Epithelial cell of esophagus (primary cell): ENCODE measurements at places on chromosomes 6 and 20.

- peak; percentile 12 for DNase-seq
Measured at GRCh38 chr6:140850438-140850837, 1282.3 kb upstream of the GJE1 start.

DNA sequence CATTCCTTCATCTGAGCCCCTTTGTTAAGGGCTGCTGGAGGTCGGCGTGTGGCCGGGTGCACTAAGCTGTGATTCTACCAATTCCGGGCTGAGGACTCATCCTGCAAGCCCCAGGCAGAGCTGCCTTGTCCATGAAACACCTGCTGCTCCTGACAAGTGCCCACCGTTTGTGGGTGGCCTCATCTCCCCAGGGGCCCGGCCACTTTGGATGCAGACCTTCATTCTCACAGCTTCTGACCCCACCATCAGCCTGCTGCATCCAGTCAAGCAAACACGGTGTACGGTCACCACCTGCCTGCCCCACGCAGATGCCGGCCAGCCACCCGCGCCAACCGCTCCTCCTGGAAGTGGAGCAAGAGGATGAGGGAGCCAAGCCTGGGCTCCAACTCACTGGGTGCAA lies 382.7 kb downstream of the THBS2 start:
- no peak for DNase-seq

DNA sequence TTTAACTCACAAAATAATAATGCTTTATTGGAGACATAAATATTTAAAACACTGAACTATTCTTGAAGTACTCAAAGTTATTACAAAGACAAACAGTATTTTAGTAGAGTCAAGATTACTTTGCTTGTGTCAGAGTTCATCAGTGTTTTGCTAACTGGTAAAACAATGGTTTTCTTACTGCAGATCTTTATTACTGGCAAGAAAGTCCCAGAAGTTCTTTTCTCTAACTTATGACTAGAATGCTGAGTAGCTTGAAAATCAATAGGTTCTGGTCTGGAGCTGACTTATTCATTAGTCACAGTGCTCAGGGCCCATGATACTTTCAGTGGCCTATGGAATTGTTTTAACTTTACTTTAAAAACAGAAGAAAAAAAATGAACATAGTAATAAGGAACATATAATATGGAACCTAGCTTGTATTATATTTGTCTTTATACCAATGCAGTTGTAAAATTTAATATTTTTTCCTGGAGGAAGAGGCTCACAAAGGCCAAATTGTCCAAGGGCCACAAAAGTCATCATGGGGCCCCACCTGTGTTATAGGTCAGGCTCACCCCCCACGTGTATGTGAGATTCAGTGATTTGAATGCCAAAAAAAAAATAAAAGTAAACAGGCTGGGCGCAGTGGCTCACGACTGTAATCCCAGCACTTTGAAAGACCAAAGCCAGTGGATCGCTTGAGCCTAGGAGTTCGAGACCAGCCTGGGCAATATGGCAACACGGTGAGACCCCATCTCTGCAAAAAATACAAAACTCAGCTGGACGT lies 53.3 kb downstream of the PLEKHG1 start:
- peak; percentile 38 for DNase-seq

DNA sequence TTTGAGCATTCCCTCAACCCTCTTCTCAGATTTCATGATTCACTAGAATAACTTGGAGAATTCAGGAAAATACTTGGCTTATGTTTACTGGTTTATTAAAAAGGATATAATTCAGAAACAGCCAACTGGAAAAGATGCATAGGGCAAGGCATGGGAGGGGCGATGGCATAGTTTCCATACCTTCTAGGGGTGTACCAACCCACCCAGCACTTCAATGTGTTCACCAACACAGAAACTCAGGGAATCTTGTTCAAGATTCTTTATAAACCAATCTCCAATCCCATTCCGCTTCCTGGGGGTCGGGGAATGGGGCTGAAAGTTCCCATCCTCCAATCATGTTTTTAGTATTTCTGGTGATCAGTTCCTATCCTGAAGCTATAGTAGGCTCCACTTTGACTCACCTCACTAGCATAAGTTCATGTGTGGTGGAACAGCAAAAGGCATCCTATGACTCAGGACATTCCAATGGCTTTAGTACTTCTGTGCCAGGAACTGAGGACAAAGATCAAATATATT lies 164.4 kb downstream of the SIM1 start:
- peak; percentile 96 for DNase-seq

GRCh38 chr6:36296240-36296639 lies 26.4 kb downstream of the PNPLA1 start:
- DNase-seq: peak; percentile 46

- peak; percentile 62 for DNase-seq
Measured at GRCh38 chr20:58102744-58103516, 125.5 kb downstream of the ANKRD60 start.

- DNase-seq: no peak
Measured at GRCh38 chr6:5850848-5851255, 155.9 kb downstream of the NRN1 start.

DNA sequence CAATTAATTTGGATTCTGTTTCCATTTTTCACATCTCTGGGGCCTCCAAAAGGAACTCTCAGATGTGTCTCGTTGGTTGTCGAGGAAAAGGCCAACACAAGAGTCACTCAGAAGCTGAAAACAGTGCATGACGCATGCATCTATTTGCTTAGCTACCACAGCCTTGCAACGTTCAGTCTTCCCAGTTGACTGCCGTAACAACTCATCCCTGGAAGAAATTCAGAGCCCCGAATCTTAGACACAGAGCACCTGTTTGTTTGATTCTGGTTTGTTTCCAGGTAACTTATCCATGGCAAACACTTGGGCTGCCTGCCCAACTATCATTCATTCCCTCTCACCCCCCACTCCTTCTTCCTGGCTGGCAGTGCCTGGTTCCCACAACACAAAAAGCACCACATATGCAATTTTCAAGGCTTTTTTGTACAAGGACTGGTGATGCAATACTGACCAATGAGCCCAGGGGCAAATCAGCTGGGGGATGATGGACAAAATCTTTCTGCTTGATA lies 60.5 kb downstream of the ZMYND8 start:
- DNase-seq: peak; percentile 87

GRCh38 chr6:108502832-108503231 lies 57.9 kb upstream of the FOXO3 start:
- no peak for DNase-seq

DNA sequence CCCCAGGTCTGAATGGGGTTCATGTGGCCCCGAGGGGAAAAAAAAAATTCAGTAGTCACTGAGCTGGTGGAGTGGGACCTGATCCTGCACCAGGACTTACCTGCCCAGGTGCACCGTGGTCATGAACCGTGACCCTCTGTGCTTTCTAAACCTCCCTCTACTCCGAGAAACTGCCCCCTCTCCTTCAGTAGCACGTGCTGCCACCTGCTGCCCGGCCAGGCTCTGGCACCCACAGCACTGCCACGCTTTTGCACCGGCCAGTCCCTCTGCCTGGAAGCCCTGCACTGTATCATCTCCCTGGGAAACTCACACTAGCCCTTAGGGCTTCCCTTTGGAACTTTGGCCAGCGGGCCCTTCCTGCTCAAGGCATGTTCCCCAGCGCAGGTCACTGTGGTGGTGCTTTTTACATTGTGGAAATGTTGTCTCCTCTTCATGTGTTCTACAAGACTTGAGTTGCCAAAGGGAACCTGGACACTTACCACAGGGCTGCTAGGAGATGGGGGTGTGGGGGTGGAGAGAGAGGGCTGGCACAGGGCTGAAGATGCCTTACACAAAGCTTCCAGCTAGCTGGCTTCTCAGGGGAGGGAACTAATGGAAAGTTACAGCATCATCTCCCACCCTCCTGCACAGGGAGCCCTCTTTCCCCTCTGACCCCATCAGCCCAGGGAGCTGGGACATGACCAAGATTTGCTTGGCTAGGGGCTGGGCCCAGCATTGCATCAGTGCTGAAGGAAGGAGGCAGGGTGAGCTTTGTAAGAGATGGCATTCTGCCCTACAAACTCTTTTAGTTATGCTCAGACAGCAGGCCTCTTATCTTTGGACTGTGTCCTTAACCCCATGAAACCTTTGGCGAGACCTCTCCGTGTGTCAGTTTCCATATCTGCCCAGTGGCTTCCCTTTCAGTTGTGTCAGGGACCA lies 2.5 kb upstream of the PTPRT start:
- peak; percentile 15 for DNase-seq

DNA sequence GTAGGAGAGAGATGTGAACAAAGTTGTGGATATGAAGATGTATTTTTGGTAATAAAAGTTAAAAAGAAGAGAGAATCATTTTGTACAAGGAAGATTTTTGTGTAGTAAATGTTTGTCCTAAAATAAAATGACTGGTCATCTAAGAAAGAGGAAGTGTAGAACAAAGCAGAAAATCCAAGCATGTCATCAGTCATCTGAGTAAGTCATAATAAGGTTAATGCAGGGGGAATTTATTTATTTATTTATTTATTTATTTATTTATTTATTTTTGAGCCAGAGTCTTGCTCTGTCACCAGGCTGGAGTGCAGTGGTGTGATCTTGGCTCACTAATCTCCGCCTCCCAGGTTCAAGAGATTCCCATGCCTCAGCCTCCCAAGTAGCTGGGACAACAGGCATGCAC lies 15.7 kb upstream of the CGA start:
- no peak for DNase-seq

DNA sequence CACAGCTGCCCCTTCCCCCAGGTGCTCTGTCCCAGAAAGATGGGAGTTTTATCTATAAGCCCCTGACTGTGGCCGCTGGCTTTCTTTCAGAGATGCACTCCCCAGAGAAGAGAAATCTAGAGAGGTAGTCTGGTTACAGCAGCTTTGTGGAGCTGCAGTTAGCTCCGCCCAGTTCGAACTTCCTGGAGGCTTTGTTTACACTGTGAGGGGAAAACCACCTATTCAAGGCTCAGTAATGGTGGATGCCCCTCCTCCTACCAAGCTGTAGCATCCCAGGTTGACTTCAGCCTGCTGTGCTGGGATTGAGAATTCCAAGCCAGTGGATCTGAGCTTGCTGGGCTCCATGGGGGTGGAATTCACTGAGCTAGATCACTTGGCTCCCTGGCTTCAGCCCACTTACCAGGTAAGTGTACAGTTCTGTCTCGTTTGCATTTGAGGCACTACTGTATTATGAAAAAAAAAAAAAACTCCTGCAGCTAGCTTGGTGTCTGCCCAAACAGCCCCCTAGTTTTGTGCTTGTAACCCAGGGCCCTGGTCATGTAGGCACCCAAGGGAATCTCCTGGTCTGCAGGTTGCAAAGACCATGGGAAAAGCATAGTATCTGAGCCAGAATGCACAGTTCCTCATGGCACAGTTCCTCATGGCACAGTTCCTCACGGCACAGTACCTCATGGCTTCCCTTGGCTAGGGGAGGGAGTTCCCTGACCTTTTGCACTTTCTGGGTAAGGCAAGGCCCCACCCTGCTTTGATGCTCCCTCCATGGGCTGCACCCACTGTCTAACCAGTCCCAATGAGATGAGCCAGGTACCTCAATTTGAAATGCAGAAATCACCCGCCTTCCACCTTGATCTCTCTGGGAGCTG lies 275.0 kb downstream of the CENPW start:
- DNase-seq: no peak

DNA sequence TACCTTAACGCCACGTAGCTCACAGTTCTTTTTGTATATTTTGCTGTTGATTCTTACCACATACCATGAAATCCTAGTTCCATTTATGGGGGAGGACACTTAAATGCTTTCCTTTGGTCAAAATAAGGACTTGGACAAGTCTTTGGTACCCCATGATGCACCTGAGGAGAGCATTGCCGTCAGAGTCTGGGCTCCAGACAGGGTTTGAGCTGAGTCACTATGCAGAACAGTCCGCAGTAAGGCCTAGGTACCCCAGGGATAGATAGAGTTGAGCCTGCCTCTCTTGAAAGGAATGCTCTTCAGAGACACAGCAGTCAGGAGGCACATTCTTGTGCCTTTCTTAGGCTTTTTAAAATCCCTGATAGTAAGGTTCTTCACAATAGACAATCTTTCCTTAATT lies 6.0 kb downstream of the PARD6B start:
- no peak for DNase-seq

GRCh38 chr20:63698739-63699465 lies 2.5 kb downstream of the TNFRSF6B start:
- peak; percentile 92 for DNase-seq

GRCh38 chr6:81878479-81878878 lies 126.0 kb upstream of the TENT5A start:
- no peak for DNase-seq

GRCh38 chr6:3208775-3209113 lies 18.7 kb downstream of the TUBB2B start:
- no peak for DNase-seq

DNA sequence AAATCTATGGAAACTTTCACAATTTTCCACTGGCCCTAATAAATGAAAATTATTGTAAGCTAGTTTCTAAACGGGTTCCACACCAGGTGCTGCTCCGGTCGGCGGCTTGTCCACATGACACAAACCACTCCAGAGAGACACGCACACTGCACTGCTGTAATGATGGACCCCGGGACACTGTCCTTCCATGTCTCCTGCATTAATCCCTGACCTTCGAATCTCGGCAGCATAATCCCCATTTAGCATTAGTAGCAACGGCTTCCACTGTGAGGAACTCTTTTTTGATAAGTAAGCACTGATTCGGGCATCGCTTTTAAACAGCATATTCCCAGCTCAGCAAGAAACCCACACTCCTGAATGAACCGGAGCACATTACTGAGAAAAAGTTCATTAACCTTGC lies 43.5 kb downstream of the INSM1 start:
- no peak for DNase-seq

GRCh38 chr20:13681248-13682125 lies 42.8 kb upstream of the TASP1 start:
- peak; percentile 9 for DNase-seq

DNA sequence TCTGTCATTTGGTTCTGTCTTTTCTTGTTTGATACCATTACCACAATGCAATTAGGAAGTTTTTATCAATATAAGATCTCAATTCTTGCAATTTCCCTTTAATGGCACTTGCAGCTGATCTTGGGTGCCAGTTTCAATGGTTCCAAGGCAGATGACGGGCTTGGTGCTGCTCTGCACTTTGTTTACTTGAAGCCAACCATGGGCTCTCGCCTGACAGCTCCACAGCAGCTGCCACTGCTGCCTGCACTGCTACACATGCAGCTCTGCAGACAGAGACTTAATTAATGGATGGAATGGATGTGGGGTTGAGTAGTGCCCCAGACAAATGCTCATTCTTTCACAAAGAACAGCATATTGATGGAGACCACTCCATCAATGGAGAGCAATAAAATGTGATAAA lies 1024.3 kb upstream of the EPHA7 start:
- no peak for DNase-seq

GRCh38 chr20:62739581-62740285 lies 31.1 kb downstream of the NTSR1 start:
- no peak for DNase-seq
